Inflammatory macrophage treated with lipopolysaccharide for 1 hour (primary cell): ENCODE measurements at places on chromosomes 1 and 21.
A peak's percentile ranks its signal among the peaks of the same experiment; 100 is the strongest.

GRCh38 chr1:216554934-216555333, 131.7 kb upstream of the USH2A start:
- no peak for DNase-seq

GRCh38 chr1:32334274-32334861, 1.7 kb downstream of the MARCKSL1 start:
- no peak for DNase-seq

- no peak for DNase-seq
Measured at GRCh38 chr21:44019568-44019958, 7.5 kb downstream of the TRAPPC10 start.

- DNase-seq, result peak; percentile 12
Measured at GRCh38 chr1:98761219-98761865, 99.8 kb downstream of the SNX7 start.

DNA sequence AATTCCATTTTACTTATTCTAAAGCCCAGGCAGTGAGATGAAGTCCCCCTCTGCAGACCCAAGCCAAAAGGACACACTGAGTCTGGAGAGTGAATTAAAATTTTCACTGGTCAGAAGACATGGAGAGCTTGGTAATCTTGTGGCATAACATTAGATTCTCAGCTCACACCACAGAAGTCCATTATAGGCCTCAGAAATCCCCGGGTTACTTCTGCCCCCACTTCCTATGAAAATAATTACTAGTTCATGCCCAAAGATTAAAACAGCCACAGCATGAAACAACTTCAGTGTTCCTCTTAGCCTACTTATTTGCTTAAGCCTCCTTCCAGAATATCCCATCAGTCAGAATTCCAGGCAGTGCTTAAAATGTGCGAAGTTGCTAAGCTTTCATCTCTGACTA, 123.3 kb downstream of the ZC3H11B start:
- peak; percentile 21 for DNase-seq

DNA sequence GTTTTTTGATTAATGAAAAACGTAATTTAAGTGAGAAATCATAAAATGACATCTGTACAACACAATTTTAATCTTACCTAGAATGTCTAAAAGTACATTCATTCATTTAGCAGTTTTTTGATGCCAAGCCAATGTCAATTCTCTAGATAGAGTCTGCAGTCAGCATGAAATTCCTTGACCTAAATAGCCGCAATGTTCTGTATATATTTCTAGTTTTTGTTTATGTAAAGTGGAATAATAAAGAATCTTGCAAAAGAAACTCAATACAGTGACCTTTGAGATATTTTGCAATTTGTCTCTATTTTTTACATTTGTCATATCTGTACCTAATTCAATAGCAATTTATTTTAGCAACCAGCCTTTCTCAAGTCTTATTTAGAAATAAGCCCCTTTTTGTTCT, 176.0 kb downstream of the ATP6V1G3 start:
- DNase-seq, result no peak

GRCh38 chr1:180540697-180541594, 17.8 kb upstream of the OVAAL start:
- no peak for DNase-seq

DNA sequence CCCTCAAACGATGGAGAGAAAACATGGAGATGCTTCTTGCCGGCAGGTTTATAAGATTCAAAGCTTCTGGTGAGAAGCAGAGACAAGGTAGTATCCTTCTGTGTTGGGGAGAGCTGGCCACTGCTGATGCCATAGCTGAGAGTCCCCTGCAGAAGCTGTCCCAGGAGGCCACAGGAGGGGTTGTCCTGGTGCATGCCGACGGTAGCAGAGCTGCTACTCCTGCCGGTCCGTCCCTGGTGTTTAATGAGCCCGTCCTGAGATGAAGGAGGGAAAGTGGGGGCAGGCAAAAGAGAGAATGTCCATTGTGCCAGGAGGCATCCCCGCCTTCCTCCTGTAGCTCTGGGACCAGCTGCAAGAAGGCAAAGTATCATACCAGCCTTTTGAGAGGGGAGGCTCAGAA, 10.4 kb upstream of the C2CD2 start:
- DNase-seq, result no peak

- DNase-seq, result no peak
Measured at GRCh38 chr1:2407991-2408275, 4.4 kb downstream of the PEX10 start.

DNA sequence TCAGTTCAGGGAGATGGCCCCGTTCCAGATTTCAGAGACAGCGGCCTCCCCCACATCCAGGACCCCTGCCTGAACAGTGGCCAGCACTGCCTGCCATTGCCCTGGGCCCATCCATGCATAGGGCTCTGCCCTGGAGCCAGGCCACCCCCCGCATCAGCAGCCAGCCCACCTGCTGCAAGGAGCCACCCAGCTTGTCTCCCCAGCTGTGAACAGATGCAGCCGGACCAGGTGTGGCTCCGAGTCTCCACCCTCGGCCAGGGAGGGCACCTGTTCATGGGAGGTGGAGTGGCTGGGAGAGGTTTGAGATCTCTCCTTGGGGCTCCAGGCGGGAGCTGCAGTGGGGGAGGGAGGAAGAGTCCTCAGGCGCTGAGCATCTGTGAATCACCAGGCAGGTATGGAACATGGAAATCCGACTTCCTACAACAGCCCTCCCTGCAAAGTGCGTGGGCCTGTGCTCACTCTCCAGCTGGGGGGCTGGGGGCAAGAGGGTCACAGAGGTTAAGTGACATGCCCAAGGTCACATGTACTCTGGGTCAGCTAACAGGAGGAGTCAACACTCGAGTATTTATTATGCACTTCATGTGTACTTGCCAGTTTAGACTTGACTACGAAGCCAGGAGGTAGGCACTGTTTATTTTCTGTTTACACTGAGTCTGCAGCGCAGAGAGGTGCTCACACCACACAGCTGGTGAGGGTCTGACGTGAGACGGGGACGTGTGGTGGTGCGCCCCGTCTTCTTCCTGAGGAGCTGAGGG, 4.8 kb upstream of the HES5 start:
- DNase-seq, result no peak

DNA sequence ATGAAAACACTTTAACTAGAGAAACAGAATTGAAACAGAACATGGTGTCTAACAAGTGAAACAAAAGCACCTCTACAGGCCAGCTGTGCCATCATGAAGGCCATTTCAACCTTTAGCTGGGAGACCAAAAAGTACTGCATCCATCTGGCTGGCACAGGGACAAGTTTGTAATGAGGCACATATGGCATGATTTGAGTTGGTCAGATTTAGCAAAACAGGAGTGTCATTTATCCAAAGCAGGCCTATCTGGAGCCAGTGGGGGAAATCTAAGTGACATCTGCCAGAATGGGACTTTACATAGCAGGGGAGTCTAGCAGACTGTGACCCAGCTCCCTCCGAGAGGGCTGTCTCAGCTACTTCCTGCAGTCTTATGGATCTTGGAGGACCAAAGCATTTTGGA, 51.9 kb downstream of the DNTTIP2 start:
- DNase-seq, result no peak

GRCh38 chr1:46556822-46557221, 5.4 kb upstream of the KNCN start:
- no peak for DNase-seq

DNA sequence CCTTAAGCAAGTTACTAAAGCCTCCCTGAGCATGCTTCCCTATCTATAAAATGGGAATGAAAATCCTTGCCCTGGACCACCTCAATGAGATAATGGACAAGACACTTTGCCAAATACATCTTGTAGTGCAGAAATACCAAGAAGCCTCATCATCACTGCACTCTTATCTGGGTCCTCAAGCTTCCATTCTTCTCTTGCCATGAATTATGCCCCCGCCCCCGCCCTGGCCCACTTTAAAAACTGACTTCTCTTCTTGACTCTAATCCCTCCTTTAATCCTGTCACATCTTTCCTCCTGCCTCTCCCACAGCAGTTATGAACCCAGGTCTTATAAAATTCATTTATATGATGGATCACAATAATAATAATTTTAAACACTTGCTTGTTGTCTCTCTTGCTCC, 14.8 kb downstream of the ARHGEF11 start:
- no peak for DNase-seq

DNA sequence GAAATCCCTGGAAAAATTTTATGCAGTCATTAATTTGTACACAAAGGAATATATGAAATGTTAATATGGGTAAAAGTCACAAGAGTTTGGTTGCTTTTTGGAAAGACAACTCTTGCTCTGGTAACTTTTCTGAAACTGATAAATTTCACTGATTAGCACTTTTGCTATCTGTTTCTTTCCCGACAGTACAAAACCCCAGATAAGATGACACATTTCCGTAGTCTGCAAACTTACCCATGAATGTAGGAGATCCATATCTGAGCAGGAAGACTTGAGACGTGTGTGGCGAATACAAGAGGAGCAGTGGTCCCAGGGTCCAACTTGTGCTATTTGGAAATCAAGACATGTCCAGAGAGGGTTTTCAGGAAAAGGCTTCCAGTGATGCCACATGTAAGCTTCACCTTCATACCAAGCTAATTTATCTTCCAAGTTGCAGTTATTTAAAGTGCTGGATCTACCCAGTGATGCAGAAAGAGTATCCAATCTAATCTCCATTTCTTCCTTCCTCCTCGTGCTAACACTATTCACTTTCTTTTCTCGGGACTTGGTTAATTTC, 35.9 kb upstream of the SAMSN1 start:
- no peak for DNase-seq

DNA sequence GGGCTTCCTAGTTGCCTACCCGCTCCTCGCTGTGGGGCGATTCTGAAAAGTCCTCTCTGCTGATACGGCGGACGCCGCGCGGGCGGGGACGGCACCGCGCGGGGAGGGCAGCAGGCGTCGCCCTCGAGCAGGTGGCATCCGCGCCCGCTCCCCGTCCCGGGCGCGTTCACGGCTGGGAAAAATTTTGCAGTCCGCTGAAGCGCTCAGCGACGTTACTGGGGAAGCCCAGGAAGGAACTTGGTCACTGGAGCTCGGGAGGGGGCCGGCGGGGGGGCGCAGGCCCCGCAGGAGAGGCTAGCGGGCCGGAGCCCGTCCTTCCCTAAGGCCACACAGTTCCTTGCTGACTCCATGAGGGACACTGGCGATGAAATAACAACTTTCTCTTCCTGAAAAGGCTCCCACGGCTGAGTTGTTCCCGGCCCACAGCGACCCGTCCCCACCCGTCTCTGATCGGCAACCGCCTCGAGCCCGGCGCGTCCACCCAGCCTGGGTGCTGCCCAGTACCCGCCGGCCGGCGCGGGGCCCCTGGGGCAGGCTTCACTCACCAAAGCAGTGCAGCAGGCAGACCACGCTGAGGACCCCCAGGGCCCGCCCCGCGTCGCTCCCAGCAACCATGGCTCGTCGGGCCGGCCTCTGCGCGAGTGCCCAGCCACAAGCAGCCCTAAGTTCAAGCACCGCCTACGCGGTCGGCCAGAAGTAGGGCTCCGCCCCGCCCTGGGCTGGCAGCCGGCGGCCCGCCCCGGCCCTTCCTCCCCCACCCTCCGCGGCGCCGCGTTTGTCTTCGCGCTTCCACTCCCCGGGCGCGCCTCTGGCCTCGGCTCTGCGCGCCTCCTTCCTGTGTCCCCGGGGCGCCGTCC, at the start of gene CD58:
Gene CD58, minus strand, starts transcription at position 669 of the 857 bp plus-strand sequence. Its CDS starts 54 bp downstream, at position 615.
- DNase-seq, result peak; percentile 96

DNA sequence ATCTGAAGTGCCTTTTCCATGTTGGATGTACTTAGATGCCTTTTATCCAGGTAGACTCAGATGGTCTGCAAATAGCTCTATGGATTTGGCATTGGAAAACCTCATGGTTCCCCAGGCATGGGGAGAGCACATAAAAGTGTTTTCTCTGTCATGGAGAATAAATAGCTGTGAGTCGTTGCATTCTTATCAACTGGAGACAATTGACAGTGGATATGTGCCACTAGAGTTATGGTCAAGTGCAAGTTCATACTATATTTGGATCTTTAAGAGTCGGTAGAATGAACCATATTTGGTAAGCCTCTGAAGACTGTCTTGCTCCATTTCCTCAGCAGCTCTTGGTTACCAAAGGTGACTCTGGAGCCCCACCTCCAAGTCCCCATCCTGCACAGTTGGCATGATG, 83.7 kb downstream of the ROR1 start:
- DNase-seq, result no peak

DNA sequence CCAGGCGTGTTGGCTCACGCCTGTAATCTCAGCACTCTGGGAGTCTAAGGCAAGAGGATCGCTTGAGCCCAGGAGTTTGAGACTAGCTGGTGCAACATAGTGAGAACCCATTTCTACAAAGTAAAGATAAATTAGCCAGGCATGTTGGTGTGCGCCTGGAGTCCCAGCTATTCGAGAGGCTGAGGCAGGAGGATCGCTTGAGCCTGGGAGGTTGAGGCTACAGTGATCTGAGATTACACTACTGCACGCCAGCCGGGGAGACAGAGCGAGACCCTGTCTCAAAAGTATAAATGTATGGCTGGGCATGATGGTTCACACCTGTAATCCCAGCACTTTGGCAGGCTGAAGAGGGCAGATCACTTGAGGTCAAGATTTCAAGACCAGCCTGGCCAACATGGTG, 51.5 kb upstream of the LBR start:
- DNase-seq, result no peak

DNA sequence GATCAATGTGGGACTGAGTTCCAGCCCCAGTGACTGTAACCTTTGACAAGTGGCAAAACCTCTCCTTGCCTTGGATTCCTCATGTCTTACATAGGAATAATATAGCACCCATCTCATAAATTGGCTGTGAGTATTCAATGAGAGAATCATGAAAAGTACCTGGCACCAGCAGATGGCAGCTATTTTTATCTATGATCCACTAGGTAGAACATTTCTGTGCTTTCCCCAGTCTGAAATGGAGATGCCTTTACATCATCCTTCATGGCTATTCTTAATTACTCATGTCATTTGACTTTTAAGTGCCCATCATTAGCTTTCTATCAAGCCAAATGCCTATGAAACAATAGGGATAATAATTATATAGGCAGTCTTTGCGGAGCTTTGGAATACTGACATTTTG, 130.1 kb downstream of the TGFB2 start:
- DNase-seq, result no peak

DNA sequence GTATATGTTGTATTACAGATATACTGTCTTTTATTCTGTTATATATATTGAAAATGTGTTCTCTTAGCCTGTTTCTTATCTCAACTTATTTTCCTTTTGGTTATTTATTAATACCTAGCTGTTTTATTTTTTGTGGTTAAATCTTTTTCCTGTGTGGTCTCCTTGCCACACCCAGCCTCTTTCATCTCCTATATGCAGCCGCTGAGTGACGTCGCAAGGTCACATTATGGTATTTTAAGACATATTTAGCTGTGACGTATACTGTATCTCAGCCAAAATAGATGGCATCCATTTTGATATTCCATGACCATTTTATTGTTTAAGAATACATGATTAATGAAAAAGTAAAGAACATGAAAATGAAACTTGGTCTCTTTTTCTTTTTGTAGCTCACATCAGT, 29.1 kb downstream of the CENPF start:
- no peak for DNase-seq

DNA sequence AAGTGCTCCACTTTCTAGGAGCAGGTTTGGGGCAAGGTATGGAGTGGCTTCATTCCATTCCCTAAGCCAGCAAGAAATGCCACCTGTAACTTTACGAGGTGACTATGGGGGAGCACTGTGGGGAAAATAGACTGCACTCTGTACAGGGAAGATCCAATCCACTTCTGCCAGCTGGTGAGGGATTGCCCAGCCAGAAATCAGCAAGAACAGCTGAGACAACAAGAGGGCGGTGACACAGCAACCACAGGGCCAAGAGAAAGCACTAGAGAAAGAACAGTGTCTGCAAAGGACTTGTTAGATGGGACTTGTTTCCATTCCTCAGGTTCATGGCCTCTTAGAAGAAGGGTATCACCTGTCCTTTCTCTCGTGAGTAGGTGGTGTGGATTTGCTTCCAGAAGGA, 19.6 kb downstream of the CAPN8 start:
- DNase-seq, result no peak
